Hippocampal formation (tissue), 2 donors: ENCODE measurements at places on chromosomes 6 and 20.

GRCh38 chr6:1603708-1604107, 6.0 kb upstream of the FOXC1 start:
- no peak for DNase-seq

- no peak for DNase-seq
Observed at GRCh38 chr6:2110504-2110903, 134.9 kb downstream of the GMDS start.

GRCh38 chr6:162560891-162561290, 166.7 kb downstream of the PRKN start:
- no peak for DNase-seq

- DNase-seq: no peak
Observed at GRCh38 chr20:63946986-63947637, 9.1 kb downstream of the UCKL1 start.

DNA sequence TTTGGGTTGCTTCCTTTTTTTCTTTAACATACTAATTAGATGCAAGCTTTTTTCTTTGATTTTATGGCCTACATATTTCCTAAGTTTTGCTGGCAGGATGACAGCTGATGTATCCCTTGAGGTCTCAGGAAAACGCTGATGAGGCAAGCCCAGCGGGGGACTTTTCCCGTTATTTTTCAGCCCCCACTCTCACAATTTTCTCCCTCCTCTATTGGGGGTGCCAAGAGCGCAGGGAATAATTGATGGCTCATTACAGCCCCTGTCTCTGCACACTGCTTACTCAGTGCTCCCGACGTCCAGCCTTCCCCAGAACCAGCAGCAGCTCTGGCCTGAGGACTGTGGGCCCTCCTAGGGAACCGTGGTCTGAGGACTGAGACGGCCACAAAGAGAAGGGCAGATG, 38.6 kb upstream of the VSTM2L start:
- no peak for DNase-seq

DNA sequence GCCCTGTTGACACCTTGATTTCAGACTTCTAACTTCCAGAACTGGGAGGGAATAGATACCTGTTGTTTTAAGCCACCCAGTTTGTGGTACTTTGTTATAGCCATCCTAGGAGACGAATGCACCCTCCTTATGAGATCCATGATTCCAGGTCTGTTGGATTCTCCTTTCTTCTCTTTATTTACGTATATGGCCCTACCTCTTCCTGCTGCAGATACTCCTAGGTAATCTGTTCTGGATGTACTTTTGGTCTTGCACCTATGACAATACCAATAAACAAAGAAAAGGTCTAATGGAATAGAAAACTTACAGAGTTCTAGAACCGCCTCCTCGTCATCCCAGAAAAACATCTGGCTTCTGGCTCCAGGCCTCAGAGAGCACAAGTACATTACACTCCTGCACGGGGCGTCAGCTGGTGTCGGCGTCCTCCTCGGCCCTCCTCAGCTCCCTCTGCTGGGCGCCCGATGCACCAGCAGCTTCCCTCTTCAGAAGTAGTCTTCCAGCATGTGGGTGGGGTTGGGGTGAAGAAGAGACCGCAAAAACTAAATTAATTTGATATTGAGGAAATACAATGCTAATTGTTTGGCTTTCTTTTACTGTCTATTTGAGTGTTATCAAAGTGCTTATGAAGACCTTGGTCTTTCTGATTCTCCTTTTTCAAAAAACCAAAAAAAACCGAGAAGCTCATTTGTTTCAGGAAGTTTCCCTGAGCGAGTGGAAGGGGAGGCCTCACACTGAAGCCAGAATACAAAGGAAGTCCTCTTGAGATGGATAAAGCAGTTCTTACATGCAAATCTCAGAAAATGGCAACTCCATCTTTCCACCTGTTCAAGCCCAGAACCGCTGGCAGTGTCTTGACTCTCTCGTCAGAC, 9.7 kb upstream of the ATXN1 start:
- DNase-seq: peak; percentile 64

- DNase-seq: no peak
Observed at GRCh38 chr20:3105256-3106137, 21.0 kb upstream of the AVP start.

GRCh38 chr6:88377976-88378568, 211.9 kb upstream of the CNR1 start:
- DNase-seq: no peak

DNA sequence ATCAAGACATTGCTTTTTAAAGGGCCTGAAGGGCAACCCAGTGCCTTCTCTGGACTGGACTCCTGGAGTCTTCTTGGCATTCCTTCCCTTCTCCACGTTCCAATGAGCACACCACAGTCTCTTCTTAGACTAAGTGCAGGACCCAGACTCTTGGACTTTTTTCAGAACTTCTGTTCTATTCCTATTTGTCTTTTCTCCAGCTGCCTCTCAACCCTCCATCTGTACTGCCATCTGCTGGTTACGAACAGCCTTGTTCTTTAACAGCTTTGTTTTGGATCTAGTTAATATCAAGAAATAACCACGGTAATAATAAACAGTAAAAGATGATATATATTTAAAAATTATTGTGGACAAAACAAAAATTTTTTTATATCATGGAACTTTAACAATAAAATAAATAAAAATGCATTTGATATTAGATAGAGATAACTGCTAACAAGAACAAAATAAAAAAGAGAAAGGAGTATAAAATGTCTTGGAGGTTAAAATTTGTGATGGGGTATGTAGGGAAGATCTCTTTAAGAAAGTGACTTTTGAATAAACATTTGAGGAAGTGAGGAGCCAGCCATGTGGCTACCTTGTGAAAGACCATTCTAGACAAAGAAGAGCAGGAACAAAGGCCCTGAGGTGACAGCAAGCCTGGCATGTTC, 105.1 kb upstream of the HCRTR2 start:
- peak; percentile 1 for DNase-seq

DNA sequence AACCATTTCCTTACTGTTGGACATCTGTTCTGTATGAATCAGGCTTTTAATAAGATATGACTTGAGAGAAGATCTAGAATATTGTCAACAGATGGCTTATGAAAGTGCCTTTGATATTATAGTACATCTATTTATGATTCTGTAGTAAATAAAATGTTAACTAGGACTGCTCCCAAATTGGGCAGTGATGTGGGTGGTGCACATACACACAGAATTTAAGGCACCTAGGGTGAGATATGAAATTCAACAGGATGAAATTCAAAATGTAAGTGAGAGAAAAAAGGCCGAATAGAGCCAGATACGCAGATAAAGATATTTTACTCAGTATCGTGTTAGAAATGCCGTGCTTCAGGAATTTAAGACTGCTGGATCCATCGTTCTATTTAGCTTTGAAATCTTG, 26.3 kb downstream of the FAM50B start:
- no peak for DNase-seq

GRCh38 chr6:72894091-72894490, 272.2 kb downstream of the KCNQ5 start:
- no peak for DNase-seq
